ENCODE measurements at places on chromosomes 11 and 22.

GRCh38 chr11:95595973-95596489 lies 193.6 kb downstream of the FAM76B start:
- DNase-seq: no peak

DNA sequence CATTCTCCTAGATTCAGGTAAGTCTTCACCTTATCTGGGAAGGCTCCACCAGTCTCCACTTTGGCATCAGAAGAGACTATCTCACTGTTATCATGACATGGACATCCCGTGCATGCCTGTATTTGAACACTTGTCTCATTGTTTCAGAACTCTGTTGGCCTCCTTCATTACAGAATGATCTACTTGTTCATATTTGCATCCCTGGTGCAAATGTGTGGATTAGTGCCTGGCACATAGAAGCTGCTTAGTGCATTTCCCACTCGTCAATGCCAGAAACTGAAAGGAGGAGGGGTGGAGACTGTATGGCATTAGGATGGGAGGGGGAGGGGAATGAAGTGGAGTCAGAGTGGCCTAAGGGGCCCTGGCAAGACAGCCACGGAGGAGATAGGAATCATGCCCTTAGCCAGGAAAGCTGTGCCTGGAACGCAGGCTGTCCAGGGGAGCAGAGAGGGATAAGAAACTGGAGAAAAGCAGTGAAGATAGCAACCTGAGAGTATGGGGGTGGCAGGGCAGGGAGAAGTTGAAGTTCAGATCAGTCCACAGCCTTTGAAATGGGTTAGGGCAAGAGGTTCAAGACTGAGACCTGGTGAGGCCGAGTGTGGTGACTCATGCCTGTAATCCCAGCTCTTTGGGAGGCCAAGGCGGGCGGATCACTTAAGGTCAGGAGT lies 53.8 kb upstream of the CAPRIN1 start:
- DNase-seq: no peak

- DNase-seq: peak; percentile 74
These were observed 14.2 kb upstream of the MUC6 start for GRCh38 chr11:1050581-1051355.

DNA sequence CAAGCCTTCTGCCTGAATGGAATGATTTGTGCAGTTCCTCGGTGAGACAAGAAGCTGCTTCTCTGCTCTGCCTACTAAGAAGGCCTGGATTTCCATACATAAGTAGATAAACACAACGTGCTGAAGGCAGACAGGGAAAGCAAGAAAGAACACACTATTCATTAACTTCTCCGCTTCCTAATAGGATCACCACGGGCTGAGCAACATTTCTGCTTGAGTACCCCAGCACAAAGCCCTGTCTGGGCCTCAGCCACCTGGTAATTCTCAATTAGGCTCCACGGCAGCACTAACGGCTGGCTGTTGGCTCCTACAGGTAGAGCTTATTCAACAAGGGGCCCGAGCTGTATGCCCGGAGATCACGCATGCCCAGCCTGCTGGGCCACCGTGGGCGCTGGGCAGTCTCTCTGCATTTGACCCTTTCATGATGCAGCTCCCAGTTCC lies 1156.6 kb downstream of the TBC1D22A start:
- peak; percentile 26 for DNase-seq

DNA sequence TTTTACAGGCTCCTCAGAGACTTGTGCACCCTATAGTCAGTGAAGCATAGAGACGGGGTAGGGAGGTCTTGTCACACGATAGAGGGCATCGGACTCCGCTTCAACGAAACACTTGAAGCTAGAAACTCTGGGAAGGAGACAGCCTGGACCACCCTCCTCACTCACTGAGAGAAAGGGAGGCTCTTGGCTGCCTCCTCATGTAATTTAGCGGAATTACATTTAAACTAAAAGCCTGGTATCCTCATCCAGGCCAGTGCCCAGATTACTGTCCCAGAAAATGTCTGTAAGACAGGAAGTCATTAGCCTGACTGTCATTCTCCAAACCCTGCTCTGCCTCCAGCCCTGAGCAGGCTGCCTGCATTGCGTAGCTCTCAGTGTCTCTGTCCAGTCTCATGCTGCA lies 36.0 kb downstream of the TTLL1 start:
- no peak for DNase-seq

GRCh38 chr22:46891382-46891951 lies 129.0 kb downstream of the TBC1D22A start:
- no peak for DNase-seq

DNA sequence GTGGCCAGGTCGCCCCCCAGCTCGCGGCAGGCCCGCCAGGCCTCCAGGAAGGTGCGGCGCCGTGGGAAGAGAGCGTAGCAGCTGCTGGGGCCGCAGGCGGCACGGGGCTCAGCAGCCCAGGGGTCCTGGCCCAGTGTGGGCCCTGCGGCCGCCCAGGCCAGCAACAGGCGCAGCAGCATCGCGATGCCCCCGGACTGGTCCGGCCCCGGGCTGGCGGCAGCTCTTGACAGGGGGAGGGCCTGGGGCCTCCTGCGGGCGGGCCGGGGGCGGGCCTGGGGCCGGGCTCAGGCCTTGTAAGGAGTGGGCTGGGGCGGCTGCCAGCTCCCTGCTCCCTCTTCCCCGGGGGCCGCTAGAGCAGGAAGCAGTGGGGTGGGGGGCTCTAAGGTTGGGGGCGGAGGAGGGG lies at the start of gene CD248:
Gene CD248 (minus strand): TSS at position 196 of the 403 bp plus-strand sequence. CDS start 17 bp downstream, at position 179.
- no peak for DNase-seq

- DNase-seq: peak; percentile 18
These were observed 60.2 kb upstream of the CHRM4 start for GRCh38 chr11:46451759-46452158.

DNA sequence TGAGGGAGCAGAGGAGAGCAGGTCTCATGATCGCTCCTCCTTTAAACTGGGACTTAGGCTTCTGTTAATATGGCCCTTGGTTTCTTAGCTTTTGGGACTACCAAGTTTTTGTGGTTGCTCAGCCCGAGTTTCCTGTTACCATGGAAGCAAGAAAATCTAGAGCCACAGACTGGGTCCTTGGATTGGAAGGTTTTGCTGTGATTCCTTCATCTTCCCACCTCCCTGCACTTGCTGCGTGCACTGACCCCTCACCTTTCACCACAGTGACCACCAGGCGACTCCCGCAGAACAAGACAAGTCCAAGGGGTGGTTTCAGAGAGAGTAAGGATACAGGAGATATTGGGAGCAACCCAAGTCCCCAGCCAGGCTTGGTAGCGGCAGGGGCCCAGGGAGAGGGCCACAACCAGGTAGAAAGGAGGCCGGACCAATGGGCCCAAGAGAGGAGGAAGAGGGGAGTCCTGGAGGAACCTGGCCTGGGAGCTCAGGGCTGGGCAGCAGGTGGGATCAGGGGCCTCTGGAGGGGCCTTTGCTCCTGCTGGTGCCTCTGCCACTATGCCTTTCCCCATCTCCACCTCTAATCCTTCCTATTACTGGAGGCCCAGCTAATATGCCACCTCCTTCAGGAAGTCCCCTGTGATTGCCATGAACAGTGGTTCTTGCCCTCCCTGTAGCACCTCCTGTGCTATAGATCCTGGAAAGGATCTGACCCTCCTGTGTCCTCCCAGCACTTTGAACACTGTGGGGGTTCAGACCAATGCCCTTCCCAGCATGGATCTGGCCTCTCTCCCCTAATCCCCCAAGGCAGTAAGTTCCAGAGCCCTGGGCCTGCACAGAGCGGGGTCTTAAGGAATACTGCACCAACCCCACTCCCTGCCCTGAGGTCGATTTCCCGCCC lies 21.2 kb downstream of the CSF2RB start:
- no peak for DNase-seq

GRCh38 chr11:99693941-99694492 lies 673.3 kb downstream of the CNTN5 start:
- DNase-seq: peak; percentile 1

DNA sequence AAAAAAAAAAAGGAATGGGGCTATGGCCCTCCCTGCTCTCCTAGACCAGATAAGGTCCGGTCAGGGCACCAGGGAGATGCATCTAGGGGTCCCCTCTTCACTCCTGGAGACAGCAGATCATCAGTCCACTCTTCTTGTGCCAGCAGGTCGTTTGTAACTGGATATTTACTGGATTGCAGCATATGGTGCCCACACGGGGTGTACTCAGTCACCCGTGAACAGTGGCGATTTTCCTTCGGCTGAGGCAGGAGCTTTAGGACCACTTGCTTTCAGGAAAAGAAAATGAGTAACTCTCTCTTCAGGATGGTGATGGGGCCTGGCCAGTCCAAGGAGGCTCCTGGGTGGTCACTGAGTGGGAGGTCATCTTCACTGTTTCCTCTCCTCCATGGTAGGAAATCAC lies 38.3 kb upstream of the RAB1B start:
- no peak for DNase-seq

DNA sequence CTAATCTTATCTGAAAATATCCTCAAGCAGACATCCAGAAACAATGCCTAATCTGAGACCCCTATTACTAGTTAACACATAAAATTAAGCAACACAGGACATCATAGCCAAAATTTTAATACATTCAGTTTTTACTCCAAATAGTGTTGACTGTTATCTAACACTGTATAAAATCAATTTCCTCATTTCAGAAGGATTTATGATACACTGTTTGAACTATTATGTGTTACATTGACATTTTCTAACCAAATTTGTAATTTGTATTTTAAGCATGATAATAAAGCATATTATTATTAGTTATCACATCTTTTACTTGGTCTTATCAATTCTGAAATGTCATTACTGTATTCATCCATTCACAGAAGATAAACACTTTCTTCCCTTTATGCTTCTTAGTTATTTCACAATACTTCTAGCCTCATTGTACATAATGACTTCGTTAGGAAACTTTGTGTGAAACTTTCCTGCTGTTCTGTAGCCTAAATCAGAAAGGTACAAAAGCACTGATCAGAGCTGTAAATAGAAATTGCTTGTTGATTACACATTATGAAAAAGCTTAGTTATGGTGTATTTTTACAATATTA lies 1248.9 kb downstream of the JRKL start:
- no peak for DNase-seq

GRCh38 chr22:26548984-26549383 lies 36.7 kb upstream of the TFIP11 start:
- DNase-seq: no peak

GRCh38 chr22:50174382-50175190 lies 4.1 kb downstream of the PANX2 start:
- DNase-seq: no peak

- peak; percentile 81 for DNase-seq
These were observed 1.0 kb downstream of the VWCE start for GRCh38 chr11:61293867-61294716.

DNA sequence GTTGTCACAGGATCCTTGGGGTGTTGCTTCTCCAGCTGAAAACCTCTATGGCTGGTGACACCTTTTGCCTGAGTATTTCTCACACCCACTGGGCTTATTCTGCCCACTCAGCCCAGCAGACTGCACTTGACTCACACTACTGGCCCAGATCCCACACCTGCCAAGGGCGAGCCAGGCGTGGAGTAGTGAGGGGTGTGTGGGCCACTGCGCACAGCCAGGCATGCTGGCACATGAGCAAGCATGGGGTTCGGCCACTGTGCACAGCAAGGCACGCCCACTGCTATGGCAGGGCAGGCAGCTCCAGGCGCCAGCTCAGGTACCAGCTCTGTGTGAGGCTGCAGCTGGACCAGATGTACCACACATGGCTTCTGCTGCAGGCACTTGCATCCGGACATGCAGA lies 116.5 kb upstream of the MTNR1B start:
- peak; percentile 42 for DNase-seq

DNA sequence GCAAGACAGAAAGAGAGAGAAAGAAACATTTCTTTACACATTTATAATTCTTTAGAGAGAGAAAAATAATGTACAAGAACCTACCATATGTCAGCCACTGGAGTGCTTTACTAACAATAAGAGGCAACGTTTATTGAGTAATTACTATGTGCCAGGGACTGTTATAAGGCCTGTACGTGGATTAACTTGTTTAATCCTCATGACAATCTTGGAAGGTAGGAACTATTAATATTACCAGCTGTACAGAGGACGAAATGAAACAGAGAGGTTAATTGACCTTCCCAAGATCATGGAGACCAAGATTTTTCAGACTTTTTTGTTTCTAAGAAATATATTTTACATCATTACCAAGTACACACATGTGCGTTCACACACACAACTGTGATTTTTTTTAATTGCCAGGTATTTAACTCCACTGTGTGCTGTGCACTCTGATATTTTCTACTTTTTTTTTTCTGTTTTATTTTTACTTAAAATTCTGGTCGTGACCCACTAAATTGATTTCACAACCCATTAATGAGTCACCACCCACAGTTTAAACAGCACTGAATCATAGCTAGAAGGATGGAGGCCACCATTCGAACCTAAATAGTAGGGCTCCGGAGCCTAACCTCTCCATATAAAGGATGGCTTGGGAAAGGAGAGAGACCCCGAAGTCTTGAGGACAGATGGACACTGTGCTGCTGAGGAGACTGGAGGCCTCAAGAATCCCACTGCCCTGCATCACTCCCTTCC lies 21.4 kb downstream of the CREB3L1 start:
- no peak for DNase-seq

DNA sequence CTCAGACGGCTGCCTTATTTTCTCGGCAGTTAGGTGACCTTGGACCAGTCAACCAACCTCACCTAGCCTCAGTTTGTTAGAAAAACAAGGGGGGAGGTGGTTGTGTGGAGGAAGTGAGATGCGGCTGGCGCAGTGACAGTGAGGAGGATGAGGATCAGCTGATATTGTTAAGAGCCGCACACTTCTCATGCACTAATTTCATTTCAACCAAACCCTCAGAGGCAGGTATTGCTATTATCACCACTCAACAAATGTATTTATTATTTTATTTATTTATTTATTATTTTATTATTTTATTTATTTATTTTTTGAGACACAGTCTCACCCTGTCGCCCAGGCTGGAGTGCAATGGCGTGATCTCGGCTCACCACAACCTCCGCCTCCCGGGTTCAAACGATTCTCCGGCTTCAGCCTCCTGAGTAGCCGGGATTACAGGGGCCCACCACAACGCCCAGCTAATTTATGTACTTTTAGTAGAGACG lies 2.1 kb downstream of the LGALS1 start:
- DNase-seq: no peak

GRCh38 chr11:98307827-98308491 lies 712.8 kb upstream of the CNTN5 start:
- DNase-seq: peak; percentile 25

DNA sequence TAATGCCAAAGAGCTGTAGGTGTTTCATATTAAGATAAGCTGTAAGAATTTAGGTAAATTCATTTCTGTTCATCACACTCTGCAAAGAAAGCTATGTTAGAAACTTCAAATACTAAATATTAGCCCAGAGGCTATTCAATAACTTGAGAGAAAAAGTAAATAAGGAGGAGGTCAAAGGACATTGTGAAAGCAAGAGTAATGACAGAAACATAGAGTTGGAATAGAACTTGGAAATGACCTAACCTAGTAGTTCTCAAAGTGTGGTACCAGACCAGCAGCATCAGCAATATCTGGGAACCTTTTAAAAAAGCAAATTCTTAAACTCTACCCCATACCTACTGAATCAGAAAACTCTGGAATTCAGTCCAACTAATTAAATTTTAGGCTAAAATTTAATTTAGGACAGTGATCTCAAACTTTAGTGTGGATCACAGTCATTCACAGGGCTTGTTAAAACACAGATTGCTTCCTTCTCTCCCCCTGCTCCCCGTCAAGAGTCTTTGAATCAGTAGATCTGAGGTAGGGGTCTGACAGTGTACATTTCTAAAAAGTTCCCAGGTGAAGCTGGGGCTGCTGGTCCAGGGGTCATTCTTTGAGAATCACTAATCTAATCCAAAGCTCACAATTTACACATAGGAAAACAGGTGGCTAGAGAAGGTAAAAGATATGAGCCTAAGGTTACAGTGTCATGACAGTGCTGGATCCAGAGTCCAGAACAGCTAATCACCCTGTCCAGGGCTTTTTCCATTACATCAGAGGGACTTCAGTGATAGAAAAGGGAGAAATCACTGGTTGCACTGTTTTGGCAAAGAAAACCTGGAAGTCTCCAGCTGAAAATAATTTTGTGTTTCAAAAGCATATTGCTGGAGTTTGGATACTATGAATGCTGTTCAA lies 241.1 kb downstream of the SOX6 start:
- DNase-seq: no peak
